WERI-Rb-1 (cell line): ENCODE measurements at places on chromosomes 7 and 10.

DNA sequence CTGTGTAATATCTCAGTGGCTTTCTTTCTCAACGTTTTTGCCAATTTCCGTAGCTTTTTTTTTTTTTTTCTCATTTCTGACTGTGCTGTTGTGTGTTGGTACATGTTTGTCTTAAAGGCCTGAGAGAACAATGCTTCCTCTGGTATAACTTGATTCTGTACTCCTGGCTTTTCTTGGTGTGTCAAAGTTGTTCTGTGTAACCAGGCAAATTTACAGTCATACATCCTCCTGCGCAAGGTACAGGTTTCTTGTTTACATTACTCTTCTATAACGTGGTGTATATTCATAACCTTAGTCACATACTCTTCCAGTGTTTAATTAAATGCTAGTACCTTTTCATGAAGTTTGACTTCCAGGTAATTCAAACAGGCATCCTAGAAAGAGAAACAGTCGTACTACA lies 8.3 kb upstream of the ARHGAP12 start:
- no peak for DNase-seq

GRCh38 chr10:111516144-111516543 lies 439.3 kb downstream of the ADRA2A start:
- no peak for DNase-seq

GRCh38 chr10:31318854-31319601 lies at the start of gene ZEB1:
TSS of gene ZEB1 (plus strand) at chr10:31319216. CDS start at chr10:31319235, 19 bp downstream.
- DNase-seq = peak; percentile 84

DNA sequence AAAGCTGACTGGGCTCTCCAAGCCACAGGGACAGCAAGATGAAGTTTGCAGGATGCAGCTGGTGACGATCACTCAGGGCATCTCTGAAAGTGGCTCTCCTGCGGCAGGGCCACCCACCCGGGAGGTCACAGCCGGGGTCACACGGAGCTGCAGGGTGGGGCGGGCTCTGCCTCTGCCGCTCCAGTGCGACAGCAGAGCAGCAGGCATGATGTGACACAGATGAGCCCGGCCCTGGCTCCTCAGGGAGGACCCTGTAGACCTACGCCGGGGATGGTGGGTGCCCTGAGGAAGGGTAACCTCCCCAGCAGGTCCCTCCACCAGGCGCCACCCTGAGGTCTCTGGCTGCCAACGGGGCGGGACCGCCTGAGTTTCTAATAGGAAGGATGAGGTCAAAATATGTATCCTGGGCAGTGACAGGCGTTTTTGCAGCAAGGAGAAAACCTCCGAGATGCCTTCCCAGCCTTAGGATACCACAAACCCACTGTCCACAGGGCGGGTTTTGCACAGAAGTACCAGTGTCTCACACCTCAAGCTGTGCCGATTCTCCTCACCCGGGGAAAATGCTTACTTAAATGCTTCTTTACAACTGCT lies 114.8 kb upstream of the DIP2C start:
- no peak for DNase-seq
